ENCODE measurements at places on chromosomes 2 and 18.

- no peak for DNase-seq
Measured at GRCh38 chr18:43934322-43934721, 657.0 kb upstream of the SYT4 start.

DNA sequence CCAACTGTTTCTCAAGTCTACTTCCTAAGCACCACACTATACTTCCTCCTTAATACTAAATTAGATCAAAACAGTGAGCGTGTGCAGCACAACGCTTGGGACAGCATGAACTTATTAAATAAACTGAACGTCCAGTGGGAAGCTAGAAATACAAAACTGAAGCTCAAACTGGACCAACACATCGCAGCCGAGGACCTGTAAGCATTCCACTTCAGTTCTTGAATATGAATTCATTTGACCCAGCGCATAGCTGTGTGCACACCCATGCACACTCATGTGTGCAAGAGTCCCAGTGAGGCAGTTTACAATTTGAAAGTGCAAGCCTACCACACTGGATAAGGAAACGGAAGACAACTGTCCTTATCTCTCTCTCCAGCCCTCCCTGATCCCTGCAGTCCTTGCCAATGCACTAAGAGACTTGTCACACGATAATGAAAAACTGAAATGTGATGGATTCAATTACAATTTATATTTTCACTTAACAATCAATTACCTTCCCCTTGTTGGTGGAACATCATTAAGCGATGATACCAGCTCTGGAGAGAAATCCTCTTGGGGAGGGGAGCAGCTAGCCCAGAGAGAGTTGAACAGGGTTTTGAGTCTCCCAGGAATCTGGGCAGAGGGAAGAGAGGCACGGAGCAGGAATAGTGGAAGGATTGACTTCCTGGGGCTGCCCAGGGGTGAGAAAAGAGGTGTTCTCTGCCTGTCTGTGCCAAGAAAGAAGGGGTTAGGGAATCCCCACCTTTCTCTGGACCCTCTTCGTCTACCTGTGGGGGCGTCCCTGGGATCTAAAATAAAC, 186.5 kb upstream of the KLHL29 start:
- DNase-seq = no peak

DNA sequence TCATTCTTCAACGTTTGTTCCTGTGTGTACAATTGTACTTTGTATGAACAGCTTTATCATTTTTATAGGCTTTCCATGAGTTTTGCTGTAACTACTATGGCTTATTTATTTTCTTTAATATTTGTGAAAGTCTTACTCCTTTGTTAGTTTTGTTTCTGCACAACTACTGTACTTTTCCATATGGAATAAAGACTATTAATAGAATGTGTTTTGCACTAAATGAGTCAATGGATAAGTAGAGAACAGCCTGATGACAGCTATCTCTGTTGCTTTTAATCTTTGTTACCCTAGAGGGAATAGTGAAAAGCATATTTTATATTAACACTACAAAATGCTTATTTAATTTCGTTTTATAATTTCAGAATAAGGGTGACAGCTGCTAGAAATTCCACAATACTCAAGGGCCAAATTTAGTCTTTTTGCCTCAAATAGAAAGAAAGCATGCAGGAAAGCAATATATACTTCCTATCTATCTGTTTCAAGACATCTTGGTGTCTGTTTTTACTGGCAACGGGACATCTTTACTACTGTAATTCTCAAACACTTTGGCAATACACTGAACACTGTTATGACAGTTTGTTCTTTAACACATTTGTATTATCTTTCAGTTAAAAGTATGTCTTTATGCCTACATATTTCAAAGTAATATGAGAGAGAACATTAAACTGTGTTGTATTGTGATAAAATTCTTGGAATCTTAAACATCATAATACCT, 53.9 kb downstream of the WDSUB1 start:
- DNase-seq = no peak

DNA sequence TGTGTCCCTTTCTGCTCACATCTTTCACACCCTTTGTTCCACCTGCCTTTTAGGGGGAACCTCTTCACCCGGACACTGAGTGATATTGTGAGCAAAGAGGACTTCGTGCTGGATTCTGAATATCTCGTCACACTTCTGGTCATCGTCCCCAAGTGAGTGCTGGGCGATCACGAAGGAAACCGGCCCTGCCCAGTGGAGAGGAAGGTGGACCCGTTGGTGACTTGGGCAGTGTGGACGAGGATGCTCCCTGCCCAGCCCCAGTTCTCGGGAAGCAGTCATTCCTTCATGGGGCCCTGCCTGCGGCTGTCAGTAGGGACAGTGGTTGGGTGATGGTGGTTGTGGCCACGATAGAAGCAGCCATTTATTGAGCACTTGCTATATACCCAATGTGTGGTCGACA, 40.8 kb downstream of the PDIA6 start:
- DNase-seq = no peak

DNA sequence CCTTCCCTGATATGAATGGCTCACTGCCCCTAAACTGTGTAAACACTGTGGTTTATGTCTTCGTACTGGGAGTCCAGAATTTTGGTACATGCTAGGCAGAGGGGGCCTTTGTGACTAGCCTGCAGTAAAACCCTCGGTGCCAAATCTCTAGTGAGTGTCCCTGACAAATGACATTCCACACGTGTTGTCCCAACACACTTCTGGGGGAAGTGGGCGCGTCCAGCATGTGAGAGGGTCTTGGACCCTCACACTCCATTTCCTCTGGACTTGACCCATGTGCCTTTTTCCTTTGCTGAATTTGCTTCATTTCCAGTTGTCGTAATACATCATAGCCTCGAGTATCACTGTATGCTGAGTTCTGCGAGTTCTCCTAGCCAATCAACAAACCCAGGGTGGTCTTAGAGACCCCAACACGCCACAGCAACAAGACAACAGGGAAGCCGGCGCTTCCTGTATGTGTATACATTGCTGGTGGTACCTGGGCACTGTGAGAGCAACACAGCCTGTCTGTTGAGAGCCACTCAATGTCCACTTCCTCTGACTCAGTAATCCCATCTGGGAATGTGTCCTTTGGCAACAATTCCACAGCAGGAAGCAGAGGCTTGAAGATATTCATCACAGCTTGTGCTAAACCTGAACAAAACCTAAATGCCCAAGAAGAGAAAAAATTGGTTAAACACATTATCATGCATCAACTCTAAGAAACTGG, 26.9 kb upstream of the SLC66A3 start:
- DNase-seq = no peak

DNA sequence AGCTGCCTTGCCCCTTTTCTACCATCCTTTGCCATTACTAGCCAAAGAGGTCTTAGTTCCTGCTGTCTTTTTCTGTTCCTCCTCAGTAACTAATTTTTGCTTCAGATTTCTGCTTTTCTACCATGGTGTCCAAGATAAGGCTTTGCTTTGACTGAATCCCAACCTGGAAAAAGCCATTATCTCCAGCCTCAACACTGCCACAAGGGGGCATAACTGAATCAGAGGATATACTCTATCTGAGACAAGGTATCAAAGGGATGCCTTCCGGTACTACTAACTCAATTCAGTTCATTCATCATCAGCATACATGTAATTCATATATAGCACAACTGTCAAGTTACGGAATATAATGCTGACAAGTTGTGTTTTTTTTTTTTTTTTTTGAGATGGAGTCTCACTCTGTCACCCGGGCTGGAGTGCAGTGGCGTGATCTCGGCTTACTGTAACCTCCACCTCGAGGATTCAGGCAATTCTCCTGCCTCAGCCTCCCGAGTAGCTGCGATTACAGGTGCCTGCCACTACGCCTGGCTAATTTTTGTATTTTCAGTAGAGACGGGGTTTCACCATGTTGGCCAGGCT, 11.4 kb downstream of the OSGEPL1 start:
- DNase-seq = no peak

- DNase-seq = no peak
Measured at GRCh38 chr2:16014041-16014787, 73.9 kb downstream of the MYCN start.

DNA sequence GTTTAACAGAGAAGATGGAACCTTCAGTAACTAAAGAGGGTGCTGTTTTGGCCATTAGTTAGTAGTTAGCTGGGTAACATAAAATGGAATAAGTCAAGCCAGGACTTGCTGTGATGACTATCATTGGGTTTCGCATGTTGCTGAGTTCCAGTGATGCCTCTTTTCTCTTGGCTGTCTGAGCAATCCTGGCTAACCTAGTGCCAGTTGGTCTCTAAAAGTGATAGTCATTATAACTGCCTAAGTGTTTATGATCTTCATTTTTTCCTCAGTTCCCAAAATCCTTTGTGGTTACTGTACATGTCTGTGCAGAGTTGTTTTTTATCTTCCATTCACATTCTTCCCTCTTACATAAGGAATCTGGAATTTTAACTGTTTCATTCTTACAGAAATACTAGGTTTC, 33.4 kb downstream of the WDR43 start:
- no peak for DNase-seq

DNA sequence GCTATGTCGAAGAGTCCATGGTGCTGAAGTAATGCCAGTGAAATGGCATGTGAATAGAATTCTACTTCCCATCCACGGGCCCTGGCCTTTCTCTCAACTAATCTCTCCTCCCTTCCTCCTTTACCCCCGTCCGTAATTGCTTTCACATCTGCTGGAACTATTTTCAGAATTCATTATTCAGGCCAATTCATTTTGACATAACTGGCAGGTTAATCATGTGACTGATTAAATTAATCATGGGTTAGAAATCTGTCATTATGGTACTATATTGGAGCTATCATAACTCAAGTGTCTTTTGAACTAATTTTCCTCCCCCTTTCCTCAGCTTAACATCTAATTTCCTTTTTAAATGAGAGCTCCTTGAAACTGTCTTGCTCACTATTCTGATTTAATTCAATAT, 66.9 kb downstream of the ZDBF2 start:
- DNase-seq = no peak

DNA sequence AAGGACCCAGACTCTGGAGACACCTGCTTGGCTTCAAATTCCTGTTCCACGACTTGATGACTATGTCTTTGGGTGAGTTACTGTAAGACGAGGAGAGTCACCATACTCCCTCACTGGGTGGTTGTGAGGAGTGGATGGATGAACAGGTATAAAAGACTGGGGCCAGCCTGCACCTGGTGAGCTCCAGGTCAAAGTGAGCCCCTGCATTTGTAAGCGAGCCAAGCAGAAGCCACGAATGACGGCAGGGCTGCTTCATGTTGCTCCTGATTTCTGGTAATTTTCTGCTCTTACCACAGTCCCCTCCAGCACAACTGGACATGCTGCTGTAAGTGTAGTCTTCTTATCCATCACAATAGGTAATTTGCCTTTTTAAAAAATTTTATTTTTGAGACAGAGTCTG, 86.6 kb downstream of the POLR1A start:
- peak; percentile 33 for DNase-seq

- peak; percentile 95 for DNase-seq
Measured at GRCh38 chr18:79395761-79396404, at the start of gene NFATC1. TSS of gene NFATC1 (plus strand) at chr18:79395930. CDS start at chr18:79396225, 295 bp downstream.

GRCh38 chr2:126995621-126996377, 97.1 kb downstream of the TEX51 start:
- no peak for DNase-seq

DNA sequence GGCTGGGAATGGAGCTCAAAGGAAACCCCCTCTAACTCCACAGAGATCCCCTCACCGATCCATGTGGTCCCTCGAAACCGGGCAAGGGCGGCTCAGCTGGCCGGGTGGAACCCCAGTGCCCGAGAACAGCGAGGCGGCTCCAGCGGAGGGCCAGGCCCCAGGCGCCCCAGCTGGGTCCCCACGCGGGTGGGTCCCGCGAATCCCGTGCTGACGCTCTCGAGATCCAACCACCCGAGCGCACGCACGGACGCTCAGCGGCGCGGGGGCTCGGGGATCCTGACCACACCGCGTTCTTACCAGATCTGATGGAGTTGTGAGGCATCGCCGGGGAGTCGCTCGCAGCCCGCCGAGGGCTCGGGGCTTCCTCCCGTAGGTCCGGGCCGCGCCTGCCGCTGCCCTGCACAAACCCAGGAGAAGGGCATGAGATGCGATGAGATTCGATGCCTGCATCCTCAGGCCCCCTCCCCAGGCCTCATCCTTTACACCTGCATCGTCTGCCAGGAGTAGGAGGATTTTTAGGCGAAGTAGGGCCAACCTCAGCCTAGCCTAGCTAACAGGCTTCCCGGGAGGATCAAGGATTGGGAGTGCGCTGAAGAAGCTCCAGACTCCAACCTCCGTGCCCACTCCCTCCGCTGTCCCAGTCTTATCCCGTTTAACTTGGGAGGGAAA, 514 bp downstream of the PAX8 start:
- DNase-seq = no peak

DNA sequence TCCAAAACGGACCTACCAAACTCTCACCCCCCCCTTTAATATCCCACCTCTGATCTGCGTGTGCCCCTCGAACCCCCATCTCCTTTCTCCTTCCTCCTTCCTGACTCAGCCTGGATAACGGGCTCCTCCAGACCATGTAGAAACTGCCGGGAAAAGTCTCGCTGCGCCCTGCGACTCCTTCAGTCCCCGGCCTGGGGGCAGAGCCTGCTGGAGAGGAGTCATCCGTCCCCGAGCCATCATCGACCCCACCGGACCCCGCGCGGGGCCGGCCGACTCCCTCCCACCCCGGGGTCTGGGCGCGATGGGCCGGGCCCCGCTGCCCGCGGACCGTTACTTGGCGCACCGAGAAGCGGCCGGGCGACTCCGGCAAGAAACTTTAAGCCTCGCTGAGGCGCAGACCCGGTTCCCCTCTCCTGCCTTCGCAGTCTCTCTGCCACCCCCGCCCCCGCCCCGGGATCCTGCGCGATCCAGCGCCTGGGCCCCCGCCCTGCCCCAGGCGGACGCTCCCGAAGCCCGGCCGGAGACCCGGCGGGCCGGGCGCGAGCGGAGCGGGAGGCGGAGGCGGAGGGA, 3.4 kb downstream of the ZEB2 start:
- DNase-seq = no peak

DNA sequence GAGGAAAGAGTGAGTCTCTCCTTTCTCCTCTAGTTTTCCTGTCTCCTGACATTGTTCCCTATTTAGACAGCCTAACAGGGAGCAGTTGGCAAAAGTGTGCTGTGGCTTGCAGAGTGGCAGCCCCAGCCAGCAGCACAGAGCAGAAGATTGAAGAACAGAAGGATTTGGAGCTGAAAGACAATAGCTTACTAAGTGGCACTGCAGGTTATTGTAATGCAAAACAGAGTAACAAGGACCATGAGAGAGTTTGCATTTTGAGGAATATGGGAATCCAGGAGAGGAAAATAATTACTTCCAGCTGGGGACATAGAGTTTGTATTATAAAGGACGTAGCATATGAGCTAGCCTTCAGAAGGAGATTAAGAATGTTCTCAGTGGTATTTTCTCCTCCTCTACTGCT, 342.4 kb downstream of the AKAIN1 start:
- DNase-seq = no peak

DNA sequence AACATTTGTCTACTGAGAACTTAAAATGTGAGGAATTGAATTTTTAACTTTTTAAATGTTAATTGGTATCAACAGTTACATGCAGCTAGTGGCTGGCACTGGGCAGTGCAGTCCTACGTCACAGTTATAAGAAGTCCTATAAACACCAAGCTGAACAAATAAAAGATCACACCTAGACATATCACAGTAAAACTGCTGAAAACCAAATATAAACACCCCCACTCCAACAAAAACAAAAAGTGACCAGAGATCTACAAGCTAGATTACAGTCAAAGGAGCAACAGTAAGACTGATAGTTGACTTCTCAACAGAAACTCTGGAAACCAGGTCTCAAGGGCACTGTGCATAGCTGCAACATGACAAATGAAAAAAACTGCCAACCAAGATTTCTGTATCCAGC, 19.4 kb downstream of the TLK1 start:
- DNase-seq = no peak

GRCh38 chr2:66461001-66461663, 26.2 kb downstream of the MEIS1 start:
- no peak for DNase-seq
